ENCODE measurements at places on chromosomes 2 and 18.

- no peak for DNase-seq
Measured at GRCh38 chr2:177326005-177326404, 61.5 kb upstream of the NFE2L2 start.

- no peak for DNase-seq
Measured at GRCh38 chr2:73350035-73350691, 35.5 kb upstream of the ALMS1 start.

DNA sequence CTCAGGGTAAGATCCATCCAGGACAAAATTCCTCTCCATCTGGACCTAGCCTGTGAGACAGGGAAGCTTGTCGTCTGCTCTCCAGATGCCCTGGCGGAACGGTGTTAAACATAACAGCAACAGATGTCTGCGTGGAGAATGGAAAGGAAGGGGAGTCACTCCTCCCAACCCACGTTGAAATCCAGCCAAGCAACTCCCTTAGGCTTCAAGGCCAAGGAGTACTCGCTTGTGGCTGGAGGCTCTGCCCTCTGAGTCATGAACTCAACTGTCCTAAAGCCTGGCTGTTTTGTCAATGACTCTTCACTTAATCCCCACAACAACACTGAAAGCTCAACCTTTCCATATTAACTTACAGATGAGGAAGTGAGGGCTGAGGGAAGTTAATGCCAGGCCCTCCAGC lies 42.2 kb downstream of the TPO start:
- no peak for DNase-seq

GRCh38 chr18:10559553-10560451 lies 34.0 kb downstream of the NAPG start:
- peak; percentile 41 for DNase-seq

DNA sequence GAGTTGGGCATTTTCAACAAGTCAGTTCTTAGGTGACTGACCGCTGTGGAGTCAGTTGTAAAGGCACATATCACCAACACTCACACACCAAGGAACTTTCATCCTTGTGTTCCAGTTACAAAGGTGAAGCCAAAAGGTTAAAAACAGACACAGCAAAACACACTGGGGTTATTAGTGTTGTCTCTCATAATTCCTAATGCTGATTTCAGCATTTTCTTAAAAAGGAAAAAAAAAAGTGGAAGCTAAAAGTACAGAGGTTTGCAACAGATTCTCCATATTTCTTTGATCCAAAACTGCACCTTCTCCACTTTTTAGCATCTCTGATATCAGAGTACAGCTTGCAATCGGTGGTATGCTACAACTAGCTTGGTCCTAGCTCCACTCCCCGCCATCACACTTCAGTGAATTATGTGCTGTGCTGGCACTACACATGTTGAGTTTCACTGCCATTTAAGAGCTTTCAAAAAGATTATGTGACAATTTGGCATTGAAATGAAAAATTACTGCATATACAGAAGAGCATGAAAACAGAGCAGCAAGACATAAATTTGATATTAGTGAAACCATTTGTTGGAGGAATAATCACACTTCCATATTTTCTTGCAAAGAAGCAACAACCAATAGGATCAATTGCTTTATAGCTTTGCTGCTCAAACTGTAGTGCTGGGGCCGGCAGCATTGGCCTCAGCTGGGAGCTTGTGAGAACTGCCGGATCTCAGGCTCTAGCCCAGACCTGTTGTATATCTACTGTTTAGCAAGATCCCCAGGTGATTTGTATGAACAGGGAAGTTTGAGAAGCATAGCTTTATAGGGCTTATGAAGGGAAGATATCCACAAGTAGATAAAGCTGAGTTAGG lies 62.3 kb upstream of the DAPL1 start:
- DNase-seq: no peak

GRCh38 chr2:127531221-127531648 lies 4.2 kb upstream of the MYO7B start:
- no peak for DNase-seq

- DNase-seq: no peak
Measured at GRCh38 chr18:39788383-39788782, 2166.7 kb upstream of the PIK3C3 start.

GRCh38 chr2:45889053-45889452 lies 237.6 kb downstream of the PRKCE start:
- no peak for DNase-seq

- DNase-seq: no peak
Measured at GRCh38 chr2:235745597-235745996, 251.8 kb downstream of the AGAP1 start.

DNA sequence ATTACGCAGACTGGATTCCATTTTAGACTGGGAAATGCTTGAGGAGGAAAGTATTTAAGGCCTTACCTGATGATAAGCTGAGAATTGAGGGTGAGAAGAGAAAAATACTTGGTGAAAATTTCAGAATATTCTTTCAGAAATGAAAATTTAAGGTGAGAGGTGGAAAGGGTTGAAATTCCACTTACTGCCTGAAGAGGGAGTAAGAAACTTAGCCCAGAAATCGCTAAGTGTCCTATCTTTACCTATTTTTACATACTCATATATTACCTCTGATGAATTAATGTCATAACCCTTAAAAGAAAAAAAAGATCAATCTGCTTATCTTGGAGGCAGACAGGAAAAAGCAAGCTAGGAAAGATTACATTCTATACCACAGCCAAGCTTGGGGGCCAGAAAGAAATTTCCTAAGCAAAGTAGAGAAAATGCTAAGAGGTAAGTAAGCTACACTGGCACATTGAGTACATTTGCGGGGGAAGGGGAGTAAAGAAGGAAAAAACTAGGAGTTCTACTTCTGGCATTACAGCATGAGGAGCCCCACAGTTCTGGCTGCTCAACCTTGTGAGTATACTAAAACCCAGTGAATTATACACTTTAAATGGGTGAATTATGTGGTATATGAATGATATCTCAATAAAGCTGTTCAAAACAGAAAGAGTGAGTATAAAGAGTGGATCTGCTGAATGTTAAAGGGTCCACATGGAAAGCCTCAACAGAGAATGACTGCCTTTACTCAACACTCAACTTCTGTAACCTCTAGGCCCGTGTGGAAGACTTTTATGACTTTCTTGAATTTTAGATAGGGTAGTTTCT lies 33.8 kb downstream of the SMC6 start:
- DNase-seq: no peak

DNA sequence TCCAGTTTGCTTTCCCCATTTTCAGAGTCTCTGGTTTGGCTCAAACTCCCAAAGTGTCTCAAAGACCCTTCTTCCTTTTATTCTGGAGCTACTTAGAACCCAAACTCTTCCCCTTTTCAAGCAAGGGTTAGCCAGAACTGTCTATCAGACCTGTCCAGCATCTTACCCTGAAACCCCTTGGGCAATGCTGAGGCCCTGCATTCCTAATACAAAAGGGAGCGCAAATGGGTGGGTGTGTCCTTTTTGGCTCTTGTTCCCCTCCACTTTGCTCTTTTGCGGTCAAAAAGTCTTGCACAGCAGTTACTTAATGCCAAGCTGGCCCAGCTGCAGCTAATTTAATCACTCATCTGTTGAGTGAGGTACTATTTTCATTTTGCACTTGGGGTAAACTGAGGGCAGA lies 231.2 kb upstream of the FOSL2 start:
- DNase-seq: no peak

- no peak for DNase-seq
Measured at GRCh38 chr2:9287400-9288045, 80.9 kb downstream of the ASAP2 start.

DNA sequence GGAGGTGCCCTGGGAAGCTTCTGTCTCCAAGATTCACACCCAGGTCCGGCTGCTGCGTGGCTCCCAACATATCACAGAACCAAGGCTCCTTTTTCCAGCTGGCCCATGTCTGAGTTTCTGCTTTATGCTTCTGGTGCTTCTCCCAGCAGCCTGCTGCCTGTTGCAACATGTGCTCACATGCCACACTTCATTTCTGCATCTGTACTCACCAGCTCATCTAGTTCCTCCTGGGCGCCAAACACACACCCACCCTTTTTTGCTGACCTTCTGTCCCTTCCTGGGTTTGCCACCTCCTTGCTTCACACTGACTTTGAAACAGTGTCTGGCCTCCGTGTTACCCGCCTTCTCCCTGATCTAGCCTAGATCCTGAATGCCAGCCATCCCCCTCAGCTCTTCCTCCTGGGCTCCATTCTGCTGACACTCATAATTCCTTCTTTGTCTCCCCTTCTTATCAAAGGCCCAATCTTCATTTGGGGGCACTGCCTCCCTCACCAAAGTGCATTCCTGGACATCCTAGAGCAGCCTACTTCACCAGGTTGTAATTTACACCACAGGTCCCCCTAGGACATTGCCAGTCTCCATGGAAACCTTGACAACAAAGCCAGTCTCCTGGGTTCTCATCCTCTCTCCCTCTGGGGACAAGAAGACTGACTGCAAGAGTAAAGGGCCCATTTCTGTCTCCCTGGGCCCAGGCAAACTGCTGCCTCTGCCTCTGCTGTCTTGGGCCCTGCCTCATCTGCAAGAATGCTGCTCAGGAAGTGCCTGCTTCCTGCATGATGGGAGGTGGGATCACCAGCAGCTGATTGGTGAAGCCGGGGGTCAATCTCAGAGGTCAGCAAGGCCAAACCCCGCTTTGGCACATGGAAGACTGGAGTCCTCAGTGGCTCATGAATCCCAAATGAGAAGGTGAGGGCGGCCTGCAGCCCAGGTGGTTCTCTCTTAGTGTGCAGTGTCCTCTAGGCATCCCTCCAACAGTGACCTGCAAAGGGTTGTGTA lies 13.9 kb upstream of the PROM2 start:
- DNase-seq: no peak

DNA sequence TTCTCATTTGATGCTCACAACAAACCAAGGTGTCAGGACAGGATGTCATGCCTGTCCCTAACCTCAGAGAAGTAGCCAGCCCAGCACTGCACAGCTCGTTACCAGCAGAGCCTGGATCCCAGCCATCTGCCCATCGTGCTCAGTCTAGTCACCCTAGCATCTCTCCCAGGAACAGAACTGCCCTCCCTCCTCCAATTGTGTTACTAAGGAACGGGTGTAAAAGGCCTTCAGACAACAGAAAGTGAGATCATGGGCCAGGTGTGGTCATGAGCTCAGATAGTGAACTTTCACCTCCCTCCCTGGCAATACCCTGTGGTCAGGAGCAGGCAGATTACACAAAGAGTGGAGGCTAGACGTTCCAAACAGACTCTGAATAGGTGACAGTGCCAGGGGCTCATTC lies 111.8 kb upstream of the PPP1CB start:
- DNase-seq: no peak

DNA sequence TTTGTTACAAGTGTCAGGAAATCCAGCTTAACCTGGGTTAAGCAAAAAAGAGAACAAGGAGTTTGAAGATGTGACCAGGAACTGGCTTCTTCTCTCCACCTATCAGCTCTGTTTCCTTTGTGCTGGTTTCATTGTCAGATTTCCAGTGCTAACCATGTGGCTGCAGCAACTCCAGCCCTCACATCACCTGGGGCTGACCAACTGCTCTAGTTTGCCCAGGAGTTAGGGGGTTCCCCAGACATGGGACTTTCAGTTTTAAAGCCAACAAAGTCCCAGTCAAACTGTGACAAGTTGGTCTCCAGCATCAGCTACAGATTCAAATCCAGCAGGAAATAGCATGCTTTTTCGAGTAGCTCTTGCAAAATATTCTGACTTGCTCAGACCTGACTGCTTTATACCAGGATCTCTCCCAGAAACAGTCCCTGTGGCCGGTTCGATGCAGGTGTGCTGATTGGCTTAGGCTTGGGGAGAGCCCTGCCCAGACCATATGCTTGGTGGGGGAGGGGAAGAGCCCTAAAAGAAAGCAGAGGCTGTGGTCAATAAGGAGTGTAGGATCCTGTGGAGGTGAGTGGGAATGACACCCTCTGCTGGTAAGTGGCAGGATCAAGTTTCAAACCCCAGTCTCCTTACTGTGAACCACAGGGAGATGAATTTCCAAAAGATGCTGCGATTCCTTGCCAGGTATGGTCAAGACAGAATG lies 49.5 kb downstream of the KCNE4 start:
- DNase-seq: no peak

DNA sequence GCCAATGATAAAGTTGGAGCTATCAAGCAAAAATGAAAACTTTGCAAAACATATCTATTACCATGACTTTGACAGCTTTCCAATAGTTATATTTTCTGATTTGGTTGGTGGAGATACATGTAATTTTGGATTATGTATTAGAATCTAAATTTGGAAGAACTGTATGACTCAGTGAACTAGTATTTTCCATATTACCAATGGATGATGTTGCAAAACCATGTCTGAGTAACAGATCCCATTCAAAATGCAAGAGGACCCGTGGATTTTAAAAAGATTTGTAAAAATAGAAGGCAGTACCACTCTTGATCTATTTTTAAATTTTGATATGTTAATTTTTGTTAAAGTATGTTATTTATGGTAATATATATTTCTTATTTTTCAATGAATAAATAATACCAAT lies 83.0 kb downstream of the TAF4B start:
- no peak for DNase-seq

- DNase-seq: no peak
Measured at GRCh38 chr2:226963528-226963927, 127.7 kb downstream of the RHBDD1 start.

DNA sequence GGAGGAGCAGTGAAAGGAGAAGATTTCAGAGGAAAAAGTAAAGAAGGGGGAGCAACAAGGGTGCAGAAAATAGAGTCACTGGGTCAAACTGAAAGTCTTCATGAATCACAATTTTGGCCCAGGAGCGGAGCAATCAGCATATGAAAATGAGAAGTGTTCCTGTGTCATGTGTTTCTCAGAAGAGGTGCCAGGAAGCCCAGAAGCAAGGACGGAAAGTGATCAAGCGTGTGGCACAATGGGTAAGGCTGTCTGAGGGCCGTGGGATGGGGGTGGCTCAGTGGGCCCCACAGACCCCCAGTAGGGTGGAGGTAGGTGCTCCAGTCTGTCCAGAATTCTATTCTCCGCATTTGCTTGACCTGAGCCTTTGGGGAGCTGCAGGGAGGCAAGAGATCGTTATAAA lies 44.2 kb downstream of the SP140 start:
- DNase-seq: no peak

DNA sequence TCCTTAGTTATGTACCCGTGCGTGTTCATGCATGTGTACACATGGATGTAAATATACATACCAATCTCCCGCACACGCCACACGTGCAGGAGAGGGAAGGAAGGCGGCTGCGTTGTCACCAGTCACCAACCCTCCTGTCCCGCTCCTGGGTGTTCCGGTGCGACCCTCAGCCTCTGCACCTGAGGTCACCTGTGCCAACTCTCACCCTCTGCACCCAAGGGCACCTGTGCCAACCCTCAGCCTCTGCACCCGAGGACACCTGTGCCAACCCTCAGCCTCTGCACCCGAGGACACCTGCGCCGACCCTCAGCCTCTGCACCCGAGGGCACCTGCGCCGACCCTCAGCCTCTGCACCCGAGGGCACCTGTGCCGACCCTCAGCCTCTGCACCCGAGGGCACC lies 192.8 kb upstream of the SALL3 start:
- DNase-seq: no peak

GRCh38 chr18:24397131-24397693 lies 412 bp downstream of the OSBPL1A start:
- peak; percentile 74 for DNase-seq

GRCh38 chr2:60368456-60368855 lies 185.0 kb downstream of the BCL11A start:
- no peak for DNase-seq

- no peak for DNase-seq
Measured at GRCh38 chr18:26473672-26474071, 74.7 kb downstream of the KCTD1 start.
